Cortex of kidney (tissue), 1 donor: ENCODE measurements at places on chromosomes 7 and 10.

- no peak for DNase-seq
Observed at GRCh38 chr7:7293092-7293491, 110.7 kb downstream of the C1GALT1 start.

- DNase-seq = no peak
Observed at GRCh38 chr10:13803566-13804554, 217.1 kb downstream of the PRPF18 start.

GRCh38 chr10:43862756-43863155 is 214.1 kb upstream of the ZNF32 start:
- DNase-seq = no peak

GRCh38 chr7:21886396-21886795 is 59.3 kb downstream of the CDCA7L start:
- DNase-seq = no peak

GRCh38 chr7:2616387-2617324 is 15.1 kb upstream of the TTYH3 start:
- DNase-seq = no peak

DNA sequence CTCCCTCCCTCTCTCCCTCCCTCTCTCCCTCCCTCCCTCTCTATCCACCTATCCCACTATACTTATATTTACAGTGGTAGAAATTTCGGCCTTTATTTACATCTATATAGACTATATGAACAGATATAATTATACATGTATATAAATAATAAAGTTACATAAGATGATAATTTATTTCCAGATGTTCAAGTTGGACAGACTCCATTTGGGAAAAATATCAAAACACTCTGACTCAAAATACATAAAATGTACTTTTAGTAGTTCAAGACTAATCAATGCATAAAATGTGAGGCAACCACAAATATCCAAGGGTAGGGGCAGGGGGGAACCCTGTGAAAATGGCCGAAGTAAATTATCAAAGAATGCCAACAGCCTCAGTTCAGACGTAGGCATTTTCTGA is 203.0 kb downstream of the FANK1 start:
- no peak for DNase-seq

GRCh38 chr10:86657396-86658011 is 3.2 kb downstream of the OPN4 start:
- no peak for DNase-seq

DNA sequence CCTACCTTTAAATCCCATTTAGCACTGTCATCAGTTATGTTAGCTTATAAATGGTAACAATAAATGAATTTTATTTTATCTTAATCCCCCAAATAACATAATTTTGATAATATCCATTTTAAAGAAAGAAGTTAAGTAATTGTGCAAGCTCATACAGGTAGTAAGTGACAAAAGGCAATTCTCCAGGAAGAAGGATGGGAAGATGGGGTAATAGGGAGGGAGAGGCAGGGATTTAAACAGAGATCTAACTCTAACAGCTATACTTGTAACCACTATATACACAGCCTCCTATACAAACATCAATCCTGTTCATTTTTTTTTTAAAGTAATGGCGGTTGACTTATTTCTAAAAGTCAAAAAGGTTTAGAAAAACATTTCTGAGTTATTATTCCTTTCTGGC is 119.4 kb downstream of the SGMS1 start:
- no peak for DNase-seq

- DNase-seq = no peak
Observed at GRCh38 chr10:6052247-6053221, 9.6 kb downstream of the IL2RA start.
